ENCODE measurements at places on chromosomes 16 and 17. TPM values are rescaled to one million over a fixed set of nuclear protein-coding genes. Genes with fewer than 3 reads are reported as not detected.

GRCh38 chr17:28466521-28467048 is 6.9 kb upstream of the SLC13A2 start:
- H3K27me3 ChIP-seq: peaks cover 45% of the 10 kb centered on the region
- H3K4me1 ChIP-seq: peaks cover 13% of the 10 kb centered on the region
- no peak overlapping the region for H3K4me3 ChIP-seq
- peaks cover 2% of the 10 kb centered on the region for H3K36me3 ChIP-seq
- H3K27ac ChIP-seq: no peak overlapping the region
- DNase-seq: no peak

GRCh38 chr16:82044585-82044911 is 9.5 kb downstream of the HSD17B2 start:
- no peak overlapping the region for H3K27ac ChIP-seq
- no peak for DNase-seq
- H3K4me3 ChIP-seq: no peak overlapping the region
- no peaks in the 10 kb centered on the region for H3K4me1 ChIP-seq
- peaks cover 30% of the 10 kb centered on the region for H3K27me3 ChIP-seq

- H3K4me1 ChIP-seq: no peaks in the 10 kb centered on the region
- H3K27ac ChIP-seq: no peak overlapping the region
- no peak for DNase-seq
- peaks cover 3% of the 10 kb centered on the region for H3K36me3 ChIP-seq
Observed at GRCh38 chr17:16661217-16661616, 7.6 kb upstream of the ZNF624 start.

DNA sequence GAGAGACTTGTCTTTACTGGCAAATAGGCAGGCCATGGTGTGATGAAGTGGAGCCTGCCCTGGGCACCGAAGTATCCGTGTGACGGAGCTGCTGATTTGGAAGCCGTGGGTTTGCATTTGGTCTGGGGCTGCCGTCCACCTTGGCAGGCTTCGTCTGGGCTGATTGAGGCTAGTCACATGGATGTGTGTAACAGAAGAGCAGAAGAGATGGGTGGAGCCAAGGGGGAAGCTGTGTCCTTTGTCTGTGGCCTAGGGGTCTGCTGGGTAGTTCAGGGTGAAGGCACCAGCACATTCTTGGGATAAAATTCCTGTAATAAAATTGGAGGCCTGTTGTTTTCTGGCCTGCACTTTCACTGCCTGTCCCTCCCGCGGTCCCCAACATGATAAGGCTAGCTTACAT is 106.1 kb downstream of the AATF start:
- no peaks in the 10 kb centered on the region for H3K4me1 ChIP-seq
- no peak for DNase-seq
- H3K27me3 ChIP-seq: no peaks in the 10 kb centered on the region
- no peak overlapping the region for H3K27ac ChIP-seq
- no peak overlapping the region for H3K4me3 ChIP-seq

GRCh38 chr17:38352245-38353085 is 821 bp downstream of the SOCS7 start:
- peaks cover 37% of the 10 kb centered on the region for H3K4me1 ChIP-seq
- no peaks in the 10 kb centered on the region for H3K27me3 ChIP-seq
- H3K27ac ChIP-seq: no peak overlapping the region
- H3K4me3 ChIP-seq: peak overlapping the region; percentile 95

- peaks cover 8% of the 10 kb centered on the region for H3K36me3 ChIP-seq
- DNase-seq: no peak
- H3K27me3 ChIP-seq: peaks cover 52% of the 10 kb centered on the region
- H3K4me1 ChIP-seq: peaks cover 22% of the 10 kb centered on the region
- H3K4me3 ChIP-seq: peak overlapping the region; percentile 82
Observed at GRCh38 chr17:76840884-76841775, 27.1 kb upstream of the MGAT5B start.

DNA sequence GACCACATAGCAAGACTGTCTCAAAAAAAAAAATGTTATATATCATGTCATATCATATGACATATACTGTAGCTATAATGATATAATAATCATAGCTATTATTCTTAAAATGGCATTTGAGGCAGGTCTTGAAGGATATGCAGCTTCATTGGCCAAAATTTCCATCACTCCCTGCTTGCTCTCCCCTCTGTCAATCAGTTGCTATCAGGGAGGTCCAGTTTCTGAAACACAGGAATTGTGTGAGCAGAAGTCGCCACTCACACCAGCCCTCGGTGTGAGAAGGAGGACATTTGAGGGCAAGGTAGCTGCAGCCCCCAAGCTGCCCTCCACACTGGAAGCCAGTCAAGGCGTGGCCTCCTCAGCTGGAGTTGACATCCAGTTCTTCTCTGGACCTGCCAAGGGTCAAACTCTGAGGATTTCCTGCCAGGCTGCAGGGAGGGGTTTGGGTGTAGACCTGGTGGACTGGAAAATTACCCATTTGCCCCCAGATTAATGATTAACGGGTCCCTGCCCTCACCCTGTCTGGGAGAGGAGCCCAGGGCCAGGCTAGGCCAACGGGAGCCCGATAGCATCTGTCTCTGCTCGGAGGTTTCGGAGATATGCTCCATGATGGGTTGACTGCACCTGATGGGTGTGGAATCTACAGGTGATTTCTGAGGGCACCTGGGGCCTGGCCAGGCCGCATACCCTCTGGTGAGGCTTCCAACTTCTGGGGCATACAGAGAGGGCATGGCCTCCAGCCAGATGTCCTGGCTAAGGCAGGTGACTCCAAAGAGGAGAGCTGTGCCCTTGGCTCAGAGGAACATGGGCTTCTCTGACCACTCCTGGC is 18.8 kb downstream of the WNT9B start:
- no peak overlapping the region for H3K27ac ChIP-seq
- peaks cover 7% of the 10 kb centered on the region for H3K4me1 ChIP-seq
- peaks cover 6% of the 10 kb centered on the region for H3K36me3 ChIP-seq
- DNase-seq: no peak

DNA sequence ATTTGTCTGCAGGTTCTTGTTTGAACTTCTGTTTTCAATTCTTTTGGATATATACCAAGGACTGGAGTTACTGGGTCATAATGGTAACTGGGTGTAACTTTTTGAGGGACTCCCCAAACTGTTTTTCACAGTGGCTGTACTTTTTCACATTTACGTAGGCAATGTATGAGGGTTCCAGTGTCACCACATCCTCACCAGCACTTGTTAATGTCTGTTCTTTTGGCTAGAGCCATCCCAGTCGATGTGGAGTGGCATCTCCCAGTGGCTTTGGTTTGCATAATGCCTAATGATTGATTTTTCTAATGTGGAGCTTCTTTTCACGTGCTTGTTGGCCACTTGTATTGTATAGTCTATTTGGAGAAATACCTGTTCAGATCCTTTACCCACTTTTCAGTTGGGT is 59.3 kb downstream of the SPECC1 start:
- no peak overlapping the region for H3K27ac ChIP-seq
- DNase-seq: no peak
- peaks cover 19% of the 10 kb centered on the region for H3K27me3 ChIP-seq
- no peaks in the 10 kb centered on the region for H3K36me3 ChIP-seq

The KCNJ16 gene
- total RNA-seq: not detected

GRCh38 chr17:74888469-74888868 is 5.0 kb downstream of the FADS6 start:
- no peak overlapping the region for H3K27ac ChIP-seq
- no peak for DNase-seq
- peaks cover 2% of the 10 kb centered on the region for H3K4me1 ChIP-seq
- H3K4me3 ChIP-seq: no peak overlapping the region
- H3K36me3 ChIP-seq: peaks cover 6% of the 10 kb centered on the region

- H3K36me3 ChIP-seq: peaks cover 5% of the 10 kb centered on the region
- H3K4me1 ChIP-seq: peaks cover 45% of the 10 kb centered on the region
- DNase-seq: peak; percentile 84
- H3K4me3 ChIP-seq: peak within 1 kb of the TSS; percentile 90
- no peaks in the 10 kb centered on the region for H3K27me3 ChIP-seq
- H3K27ac ChIP-seq: no peak within 1 kb of the TSS
Observed at GRCh38 chr17:8162233-8162996, at the start of gene VAMP2. TSS of gene VAMP2 (minus strand) at chr17:8162948. CDS start at chr17:8162879, 69 bp downstream.

DNA sequence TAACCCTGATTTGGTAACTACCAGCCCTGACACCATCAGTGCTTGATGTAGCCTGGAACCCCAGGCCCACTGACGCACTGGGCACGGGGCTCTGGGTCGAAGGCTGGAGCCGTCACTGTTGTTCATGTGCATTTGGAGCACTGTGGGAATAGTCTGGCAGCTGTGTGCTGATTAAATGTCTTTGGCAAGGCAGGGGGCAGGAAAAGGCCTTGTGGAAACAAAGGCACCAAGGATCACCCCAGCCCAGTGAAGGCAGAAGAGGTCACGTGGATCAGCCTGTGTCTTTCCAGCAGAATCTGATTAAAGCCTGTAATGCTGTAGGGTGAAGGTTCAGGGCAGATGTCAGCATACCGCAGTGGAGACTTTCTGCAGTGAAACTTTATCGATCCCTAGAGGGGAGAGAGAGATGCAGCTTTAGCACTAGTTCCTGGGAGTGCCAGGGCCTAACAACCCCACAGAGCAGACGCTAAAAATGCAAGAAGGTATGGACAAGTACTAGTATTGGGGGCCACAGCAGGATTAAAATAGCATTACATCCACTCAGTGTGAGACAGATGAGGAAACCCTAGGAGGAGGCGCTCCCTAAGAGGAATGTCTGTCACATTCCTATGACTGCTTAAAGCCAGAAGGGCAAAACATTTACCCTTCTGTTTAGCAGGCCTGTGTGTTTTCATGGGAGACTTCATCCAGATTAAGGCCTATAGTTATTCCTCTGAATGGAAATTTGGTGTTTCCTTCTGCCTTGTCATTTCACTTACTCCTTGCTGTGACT is 9.7 kb downstream of the ZNHIT3 start:
- peaks cover 7% of the 10 kb centered on the region for H3K4me1 ChIP-seq
- no peak overlapping the region for H3K4me3 ChIP-seq
- no peak overlapping the region for H3K27ac ChIP-seq
- no peak for DNase-seq
- H3K36me3 ChIP-seq: peaks cover 2% of the 10 kb centered on the region

GRCh38 chr16:81432937-81433557 is 11.6 kb upstream of the CMIP start:
- peaks cover 6% of the 10 kb centered on the region for H3K4me1 ChIP-seq
- H3K4me3 ChIP-seq: no peak overlapping the region
- no peak for DNase-seq

The SLC38A8 gene
- total RNA-seq: not detected

The RNFT1 gene
- total RNA-seq: 27.5 TPM

DNA sequence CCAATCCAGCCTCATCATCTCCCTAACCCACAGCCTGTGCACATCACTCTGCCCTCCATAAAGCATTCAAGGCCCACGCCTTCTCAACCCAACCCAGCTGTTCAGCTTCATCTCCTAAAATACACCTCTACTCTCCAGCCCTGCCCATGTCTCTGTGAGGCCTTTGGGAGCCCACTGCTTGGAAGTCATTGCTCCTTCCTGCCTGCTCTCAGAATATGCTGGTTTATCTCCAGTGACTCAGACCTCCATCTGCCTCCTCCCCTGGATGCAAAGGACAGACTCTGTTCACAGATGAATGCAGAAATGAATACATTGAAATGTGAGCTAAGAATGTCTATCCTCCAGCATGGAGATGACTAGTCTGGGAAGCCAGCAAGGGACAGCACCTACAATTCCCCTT is 19.0 kb downstream of the KCNG4 start:
- H3K4me1 ChIP-seq: peaks cover 2% of the 10 kb centered on the region
- peaks cover 2% of the 10 kb centered on the region for H3K36me3 ChIP-seq
- no peak overlapping the region for H3K27ac ChIP-seq
- DNase-seq: no peak
- peaks cover 56% of the 10 kb centered on the region for H3K27me3 ChIP-seq

DNA sequence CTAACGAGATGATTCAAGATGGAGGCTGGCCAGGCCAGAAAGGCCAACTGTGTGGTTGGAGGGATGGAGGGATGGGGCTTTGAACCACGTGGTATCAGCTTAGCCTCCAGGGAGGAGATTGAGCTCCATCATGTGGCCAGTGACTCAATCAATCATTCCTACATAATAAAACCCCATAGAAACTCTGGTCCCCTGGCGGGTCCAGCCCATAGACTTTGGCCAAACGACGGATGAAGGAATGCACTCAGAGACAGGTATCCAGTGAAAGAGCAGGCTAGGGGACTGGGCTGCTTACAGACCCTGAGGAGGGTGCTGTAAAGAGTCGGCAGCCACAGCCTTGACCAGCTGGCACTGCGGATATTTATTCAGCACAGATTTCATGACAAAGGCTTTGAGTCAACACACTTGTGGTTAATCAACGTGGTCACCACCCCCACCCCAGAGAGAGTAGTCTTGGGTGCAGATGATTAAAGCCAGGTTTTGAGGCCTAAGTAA is 308.7 kb upstream of the TNRC6C start:
- H3K27ac ChIP-seq: peak overlapping the region; percentile 21
- peaks cover under 1% of the 10 kb centered on the region for H3K27me3 ChIP-seq
- no peaks in the 10 kb centered on the region for H3K36me3 ChIP-seq
- no peak overlapping the region for H3K4me3 ChIP-seq
- no peak for DNase-seq
- peaks cover 24% of the 10 kb centered on the region for H3K4me1 ChIP-seq

DNA sequence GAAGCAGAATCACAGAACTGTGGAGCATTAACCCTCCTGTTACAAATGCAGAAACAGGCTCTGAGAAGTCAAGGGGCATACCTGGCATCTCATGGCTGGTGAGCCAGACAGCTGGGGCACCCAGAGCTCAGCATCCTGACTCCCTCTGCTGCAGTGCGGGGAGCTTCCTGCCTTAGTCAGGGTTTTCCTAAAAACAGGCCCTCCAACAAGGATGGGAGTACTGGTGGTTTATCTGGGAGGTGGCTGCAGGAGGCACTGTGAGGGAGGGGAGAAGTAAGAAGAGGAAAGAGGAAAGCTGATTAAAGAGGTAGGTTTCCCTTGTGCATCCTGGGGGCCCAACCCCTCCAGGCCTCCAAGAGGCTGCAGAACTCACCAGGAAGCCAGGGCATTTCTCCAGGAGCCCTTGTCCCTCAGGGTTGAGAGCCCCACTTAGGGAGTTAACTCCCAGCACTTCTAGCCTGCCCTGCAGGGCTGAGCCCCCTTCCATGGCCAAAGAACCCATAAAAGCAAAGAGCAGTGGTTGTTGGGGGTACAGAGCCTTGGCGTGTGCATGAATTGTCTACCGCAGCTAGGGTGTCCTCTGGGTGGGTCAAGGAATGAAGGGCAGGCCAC is 261.5 kb upstream of the RPL38 start:
- no peak overlapping the region for H3K4me3 ChIP-seq
- no peak overlapping the region for H3K27ac ChIP-seq
- DNase-seq: no peak
- peaks cover 8% of the 10 kb centered on the region for H3K36me3 ChIP-seq
- H3K27me3 ChIP-seq: peaks cover 46% of the 10 kb centered on the region

The TP53TG3D gene
- not detected for total RNA-seq

DNA sequence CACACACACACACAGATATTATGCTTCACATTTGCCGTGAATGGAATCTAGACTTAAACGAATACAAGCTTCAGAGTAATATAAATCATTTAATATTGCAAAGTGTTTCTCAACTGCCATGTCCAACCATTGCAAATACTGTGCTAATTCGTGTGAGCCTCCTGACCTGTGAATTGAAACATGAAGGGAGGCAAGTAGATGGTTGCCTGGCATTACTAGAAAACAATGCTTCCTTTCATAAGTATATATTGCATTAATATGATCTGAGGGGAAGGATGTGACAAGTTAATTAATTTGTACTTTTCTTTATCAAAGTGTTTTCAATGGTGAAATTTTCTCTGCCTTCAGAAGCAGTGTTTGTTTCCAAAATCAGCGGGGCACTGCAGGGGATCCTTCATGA is 25.7 kb upstream of the GPR139 start:
- no peak for DNase-seq
- H3K27me3 ChIP-seq: peaks cover 4% of the 10 kb centered on the region
- no peak overlapping the region for H3K27ac ChIP-seq
- no peaks in the 10 kb centered on the region for H3K4me1 ChIP-seq

Data from T-helper 17 cell (primary cell).